ENCODE measurements at places on chromosomes 3 and 15.

DNA sequence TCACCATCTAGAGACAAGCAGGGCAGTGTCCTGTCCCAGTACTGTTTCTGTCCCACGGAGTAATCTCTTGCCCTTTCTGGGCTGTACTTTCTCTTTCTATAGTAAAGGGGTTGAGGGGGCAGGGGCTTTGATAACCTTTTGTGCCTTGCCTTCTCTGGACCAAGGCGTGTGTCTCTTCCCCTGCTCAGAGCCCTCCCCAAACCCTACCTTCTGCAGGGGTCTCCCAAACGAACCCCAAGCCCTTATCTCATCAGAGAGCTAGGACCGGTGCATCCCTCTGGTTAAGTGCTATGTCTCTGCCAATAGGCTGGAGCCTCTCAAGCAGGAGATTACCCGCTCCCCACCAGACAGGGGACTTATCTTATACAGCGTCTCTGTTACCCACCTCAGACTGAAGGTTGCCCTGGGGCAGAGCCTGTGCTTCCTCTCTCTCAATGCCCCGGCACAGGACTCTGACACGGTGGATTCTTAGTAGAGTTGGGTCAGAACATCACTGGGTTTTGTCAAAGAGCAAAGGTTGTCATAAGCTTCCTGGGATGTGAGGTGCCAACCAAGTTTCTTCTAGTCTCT, 2.9 kb downstream of the PLEKHO2 start:
- no peak for DNase-seq

DNA sequence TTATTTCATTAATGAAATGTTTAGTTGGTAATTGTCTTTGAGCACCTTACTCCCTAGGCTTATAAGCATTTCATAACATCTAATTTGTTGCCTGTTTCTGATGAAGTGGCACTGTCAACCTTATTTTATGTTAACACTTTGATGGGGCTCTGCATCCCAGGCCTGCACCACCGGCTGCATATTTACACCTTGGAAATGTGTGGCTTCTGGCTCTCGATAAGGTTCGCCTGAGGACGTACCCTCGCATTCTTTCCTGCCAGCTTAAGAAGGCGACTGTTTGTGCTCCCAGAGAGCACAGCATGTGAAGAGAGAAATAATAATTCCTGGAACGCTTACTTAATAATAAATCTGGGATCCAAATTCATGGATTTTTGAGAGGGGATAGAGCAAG, 763.3 kb upstream of the CFAP20DC start:
- no peak for DNase-seq

DNA sequence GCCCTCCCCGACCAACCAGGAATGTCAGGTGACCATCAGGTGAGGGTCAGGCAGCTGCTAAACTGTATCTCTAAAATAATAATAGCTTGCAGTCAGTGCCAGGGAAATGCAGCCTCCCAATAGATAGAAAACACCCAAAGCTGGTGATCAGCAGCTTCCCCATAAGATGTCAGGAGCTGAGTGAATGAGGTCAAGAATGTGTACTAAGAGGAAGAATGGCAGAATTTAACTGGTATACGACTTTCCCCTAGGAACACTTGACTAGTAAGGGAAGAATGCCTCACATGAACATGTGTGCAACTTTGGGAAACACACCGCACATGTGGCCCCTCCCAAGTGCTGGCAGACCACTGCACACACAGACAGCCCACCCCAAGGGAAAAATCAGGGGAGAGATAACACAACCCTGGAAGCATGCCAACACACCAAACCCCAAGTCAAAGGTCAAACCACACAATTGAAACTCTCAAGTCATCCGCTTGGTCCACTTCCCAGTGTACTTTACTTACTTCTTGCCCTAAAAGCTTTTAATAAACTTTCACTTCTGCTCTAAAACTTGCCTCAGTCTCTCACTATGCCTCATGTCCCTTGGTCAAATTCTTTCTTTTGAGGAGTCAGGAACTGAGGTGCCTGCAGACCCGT, 806.5 kb downstream of the OTOL1 start:
- DNase-seq: no peak

DNA sequence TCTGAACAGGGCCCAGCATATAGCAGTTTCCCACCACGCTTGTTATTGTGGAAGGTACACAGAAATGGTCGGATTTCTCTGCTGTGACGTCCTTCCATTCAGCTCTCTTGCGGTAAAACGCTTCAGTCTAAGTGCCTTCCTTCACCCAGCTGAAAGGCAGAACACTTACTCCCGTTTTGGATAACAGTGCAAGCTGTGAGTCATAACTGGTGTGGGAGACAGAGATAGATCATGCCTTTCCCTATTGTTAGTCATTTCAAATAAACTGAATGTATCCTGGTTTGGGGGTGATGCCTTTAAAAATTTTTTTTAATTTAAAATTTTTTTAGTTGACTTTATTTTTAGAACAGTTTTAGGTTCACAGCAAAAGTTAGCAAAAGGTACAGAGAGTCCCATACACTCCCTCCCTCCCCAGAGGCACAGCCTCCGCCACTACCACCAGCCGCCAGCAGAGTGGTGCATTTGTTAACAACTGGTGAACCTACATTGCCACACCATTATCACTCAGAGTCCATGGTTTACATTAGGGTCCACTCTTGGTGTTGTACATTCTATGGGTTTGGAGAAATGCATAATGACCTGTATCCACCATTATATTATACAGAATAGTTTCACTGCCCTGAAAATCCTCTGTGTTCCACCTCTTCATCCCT, 94.9 kb upstream of the NSMCE3 start:
- DNase-seq: no peak

All from omental fat pad (tissue), 4 donors.